Heart right ventricle (tissue), 16 donors: ENCODE measurements at places on chromosomes 1 and 21. TPM values are rescaled to one million over a fixed set of nuclear protein-coding genes. Genes with fewer than 3 reads are reported as not detected.

Gene WNT3A
- polyA plus RNA-seq: not detected

Gene CTSE
- polyA plus RNA-seq: not detected

Gene SLC6A17
- polyA plus RNA-seq: 0.09 TPM

Gene MMEL1
- 0.46 TPM for polyA plus RNA-seq

Gene ITLN2
- 0.22 TPM for polyA plus RNA-seq

Gene PLA2G4A
- 1.8 TPM for polyA plus RNA-seq

Gene CNKSR1
- 5.7 TPM for polyA plus RNA-seq

DNA sequence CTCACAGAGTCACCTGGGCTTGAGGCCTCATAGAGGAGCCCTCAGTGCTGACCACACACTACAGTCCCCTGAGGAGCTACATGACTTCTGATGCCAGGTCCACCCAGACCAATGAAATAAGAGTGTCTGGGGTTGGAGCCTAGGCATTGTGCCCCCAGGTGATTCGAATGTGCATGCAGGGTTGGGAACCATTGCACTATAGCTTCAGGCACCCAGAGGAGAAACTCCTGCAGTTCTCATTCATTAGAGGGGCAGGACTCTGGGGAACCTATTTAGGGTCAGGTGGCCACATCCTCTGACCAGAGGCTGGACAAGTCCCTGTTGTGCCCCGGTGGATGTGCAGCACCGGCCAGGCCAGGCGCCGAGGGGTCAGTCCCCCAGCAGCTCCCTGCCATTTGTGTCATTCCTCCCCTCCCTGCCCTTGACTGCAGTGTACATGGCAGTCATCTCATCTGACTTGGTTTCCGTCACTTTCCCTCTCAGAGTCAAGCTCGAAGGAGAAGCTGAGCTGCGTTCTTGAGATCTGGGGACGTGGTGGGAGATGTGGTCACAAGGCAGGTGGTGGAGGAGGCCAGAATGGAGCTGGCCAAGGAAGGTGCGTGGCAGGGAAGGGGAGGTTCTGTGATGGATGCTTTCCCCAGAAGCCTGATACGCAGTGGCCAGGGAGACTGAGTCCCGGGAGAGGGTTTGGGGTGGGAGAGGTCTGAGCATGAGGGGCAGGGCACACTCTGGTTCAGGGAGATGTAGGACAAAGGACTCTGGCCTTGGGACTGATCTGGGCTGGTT lies 6.4 kb downstream of the CLDN19 start:
- DNase-seq: no peak

- DNase-seq: no peak
Observed at GRCh38 chr21:44314561-44314960, 14.7 kb downstream of the PFKL start.

GRCh38 chr21:31489726-31490125 lies 145.7 kb upstream of the TIAM1 start:
- no peak for DNase-seq

DNA sequence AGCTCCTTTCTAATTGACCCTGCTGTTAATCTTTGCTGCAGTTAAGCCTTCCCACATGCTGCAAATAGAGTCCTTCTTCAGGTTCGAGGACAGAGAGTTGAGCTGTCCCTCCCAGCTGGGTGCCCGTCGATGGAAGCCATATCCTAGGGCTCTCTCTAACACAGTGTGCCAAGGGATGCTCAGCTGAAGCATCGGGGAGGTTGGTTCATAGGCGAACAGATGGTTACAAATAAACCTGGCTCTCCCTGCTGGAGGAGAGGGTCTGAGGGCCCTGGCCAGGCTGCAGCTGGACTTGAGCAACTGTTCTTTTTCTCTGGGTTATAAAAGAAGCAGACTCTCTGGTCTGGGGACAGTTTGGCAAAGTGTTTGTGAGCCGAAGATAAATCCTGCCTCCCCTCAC lies 120.3 kb upstream of the C8B start:
- no peak for DNase-seq

DNA sequence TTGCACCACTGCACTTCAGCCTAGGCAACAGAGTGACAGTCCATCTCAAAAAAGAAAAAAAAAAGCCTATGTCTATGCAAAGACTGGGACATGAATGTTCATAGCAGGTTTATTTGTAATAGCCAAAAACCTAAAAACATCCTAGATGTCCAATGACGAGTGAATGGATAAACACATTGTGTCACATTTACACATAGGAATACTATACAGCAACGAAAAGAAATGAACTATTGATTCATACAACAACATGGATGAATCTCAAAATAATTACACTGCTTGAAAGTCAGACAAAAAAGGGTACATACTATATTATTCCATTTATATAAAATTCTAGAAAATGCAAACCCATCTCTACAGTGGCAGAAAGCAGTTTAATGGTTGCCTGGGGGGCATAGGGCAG lies 7.9 kb downstream of the STYXL2 start:
- DNase-seq: no peak
